RWPE1 (cell line): ENCODE measurements at places on chromosomes 3 and 15.

- DNase-seq, result no peak
Measured at GRCh38 chr15:51299187-51300015, 39.0 kb downstream of the CYP19A1 start.

DNA sequence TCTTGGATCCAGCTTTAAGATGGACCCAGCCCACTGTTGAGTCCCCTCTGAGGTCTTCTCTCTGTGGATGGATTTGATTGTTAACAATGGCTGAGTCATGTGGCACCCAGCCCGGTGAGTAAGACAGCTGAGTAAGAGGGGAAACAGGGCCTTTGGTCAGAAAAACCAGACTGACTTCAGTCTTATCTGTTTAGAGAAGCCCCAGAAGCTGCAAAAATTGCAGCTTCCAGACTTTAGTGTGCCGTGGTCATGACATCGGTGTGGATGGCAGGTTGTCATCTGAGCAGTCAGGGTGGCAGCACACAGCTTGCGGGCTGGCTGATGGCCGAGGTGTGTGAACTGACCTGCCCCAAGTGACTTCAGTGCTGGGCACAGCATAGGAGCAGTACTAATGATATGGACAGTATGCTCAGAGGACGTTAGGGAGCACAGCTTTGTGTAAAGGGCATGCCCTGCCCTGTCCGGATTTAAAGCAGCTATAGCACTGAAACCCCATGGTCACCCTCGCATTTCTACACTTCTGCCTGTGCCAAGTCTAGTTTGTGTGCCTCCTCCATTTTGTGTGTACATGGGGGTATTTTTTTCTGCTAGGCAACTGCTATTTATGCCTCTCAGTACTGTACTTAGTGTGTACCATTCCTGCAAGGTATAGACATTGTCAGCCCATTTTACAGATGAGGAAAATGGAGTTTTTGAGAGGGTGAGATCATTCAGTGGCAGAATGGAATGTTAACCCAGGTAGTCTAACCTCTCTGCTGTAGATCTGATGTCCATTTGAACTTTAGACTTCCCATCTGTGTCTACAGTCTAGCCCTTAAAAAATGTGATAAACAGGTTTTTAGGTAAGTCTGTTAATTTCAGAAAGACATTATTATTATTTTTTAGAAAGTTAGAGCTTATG is 44.4 kb downstream of the FLNB start:
- DNase-seq, result peak; percentile 88

DNA sequence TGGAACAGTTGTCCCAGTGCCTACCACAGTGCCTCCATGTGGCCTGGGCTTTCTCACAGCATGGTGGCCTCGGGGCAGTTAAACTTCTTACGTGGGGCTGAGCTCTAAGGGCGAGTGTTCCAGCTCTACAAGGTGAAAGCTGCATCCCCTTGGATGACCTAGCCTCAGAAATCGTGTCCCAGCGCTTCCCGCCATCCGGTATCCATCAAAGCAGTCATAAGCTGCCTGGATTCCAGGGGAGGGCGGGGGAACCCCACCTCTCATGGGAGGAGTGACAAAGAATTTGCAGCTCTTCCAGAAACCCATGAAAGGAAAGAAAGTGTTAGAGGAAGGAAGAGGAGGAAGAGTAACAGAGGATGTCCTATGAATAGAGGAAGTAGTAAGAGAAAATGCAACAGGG is 45.8 kb upstream of the CCDC174 start:
- no peak for DNase-seq

- DNase-seq, result peak; percentile 80
Measured at GRCh38 chr3:187403768-187404288, 35.6 kb downstream of the RTP4 start.

DNA sequence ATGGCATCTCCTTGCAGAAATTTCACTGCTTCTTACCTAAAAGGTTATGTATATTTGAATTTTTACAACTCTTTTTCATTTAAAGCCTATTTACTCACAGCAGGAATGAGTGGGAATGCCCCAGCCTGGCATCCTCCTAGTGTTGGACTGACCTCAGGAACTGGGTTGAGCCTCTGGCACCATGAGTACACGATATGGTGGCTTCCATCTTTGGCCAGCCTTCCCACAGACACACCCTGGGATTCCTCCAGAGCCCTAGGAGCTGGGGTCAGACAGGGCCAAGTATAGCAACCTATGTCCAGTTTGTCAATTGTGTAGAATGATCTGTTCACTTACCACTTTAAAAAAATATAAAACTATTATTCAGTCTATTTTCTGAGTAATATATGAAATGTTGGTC is 57.2 kb upstream of the HEG1 start:
- no peak for DNase-seq

- DNase-seq, result no peak
Measured at GRCh38 chr3:45779746-45780735, 16.3 kb downstream of the SLC6A20 start.

- DNase-seq, result no peak
Measured at GRCh38 chr15:82043796-82044372, 1.9 kb downstream of the MEX3B start.

DNA sequence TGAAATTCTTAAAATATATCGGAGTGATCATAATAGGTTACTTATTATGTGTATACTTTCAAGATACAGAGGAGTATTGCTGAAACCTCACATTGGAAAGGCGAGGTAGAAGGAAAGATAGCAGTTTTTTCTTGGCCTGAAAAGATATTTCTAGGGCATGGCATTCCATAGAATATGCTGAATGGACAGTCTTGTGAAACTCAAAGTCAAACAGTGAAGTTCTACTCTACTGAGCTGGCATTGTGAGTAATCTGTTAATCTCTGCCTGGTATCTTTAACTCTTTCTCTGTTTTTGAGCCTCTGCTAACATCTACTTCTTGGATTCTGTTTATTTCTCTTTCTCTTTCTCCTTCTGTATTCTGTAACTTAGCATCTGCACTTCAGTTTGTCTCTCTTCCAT is 176.3 kb upstream of the ZBTB20 start:
- no peak for DNase-seq

DNA sequence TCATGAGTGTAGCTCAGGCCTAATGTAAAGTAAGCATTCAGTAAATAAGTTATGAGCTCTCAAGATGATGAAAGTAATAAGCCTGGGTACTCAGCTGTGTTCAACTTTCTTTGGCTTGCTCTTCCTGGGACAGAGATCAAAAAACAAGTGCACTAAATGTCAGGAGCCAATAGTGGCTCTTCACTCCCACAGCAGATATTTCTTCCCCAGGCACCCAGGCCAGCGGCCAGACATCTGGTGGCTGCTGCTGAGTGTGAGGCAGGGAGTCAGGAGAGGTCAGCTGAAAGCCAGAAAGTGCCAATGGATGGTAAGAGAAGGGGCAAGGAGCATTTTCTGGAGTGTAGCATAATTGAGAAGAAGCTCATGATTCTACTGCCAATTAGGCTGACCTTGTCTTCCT is 18.2 kb upstream of the ITGA11 start:
- no peak for DNase-seq

GRCh38 chr3:42489937-42490227 is 12.6 kb upstream of the VIPR1 start:
- no peak for DNase-seq

GRCh38 chr15:92968926-92969651 is 69.0 kb downstream of the CHD2 start:
- DNase-seq, result no peak

DNA sequence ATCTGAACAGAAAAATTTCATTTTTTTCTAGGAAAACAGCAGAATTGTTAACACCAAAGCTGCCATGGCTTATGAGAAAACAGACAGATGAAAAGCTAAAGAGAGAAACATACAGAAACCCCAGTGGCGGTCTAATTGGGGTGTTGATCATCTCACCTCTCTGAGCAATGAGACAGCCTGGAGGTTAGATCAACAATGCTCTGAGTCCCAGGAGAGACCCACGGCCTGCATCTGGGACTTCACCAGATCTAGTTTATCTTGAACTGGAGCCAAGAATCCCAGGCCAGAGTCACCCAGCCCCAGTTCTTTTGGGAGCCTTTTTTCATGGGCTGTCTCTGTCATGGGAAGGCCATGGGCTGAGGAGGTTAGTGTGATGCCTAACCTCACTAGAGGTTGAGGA is 3.5 kb upstream of the GALNT15 start:
- no peak for DNase-seq

- DNase-seq, result no peak
Measured at GRCh38 chr15:25418202-25418601, 20.6 kb downstream of the UBE3A start.

DNA sequence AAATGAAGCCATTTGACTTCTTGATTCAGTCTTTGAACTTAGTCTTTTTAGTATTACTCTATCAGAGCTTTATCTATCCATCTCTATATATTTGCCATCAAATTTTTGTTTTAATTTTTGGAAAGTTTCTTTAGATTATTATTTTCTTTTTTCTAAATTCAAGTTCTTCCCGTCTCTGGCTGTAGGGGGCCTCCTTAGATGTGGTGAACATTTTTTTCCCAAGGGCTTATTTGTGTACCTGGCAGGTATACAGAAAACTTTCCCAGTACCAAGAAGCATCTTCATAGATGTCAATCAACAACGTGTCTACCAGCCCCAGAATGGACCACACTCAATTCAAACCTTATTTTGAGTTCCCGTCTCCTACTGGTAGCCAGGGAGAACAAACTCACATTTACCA is 486.8 kb upstream of the CNTN4 start:
- DNase-seq, result no peak

- DNase-seq, result no peak
Measured at GRCh38 chr15:101551696-101552591, 62.4 kb upstream of the PCSK6 start.

DNA sequence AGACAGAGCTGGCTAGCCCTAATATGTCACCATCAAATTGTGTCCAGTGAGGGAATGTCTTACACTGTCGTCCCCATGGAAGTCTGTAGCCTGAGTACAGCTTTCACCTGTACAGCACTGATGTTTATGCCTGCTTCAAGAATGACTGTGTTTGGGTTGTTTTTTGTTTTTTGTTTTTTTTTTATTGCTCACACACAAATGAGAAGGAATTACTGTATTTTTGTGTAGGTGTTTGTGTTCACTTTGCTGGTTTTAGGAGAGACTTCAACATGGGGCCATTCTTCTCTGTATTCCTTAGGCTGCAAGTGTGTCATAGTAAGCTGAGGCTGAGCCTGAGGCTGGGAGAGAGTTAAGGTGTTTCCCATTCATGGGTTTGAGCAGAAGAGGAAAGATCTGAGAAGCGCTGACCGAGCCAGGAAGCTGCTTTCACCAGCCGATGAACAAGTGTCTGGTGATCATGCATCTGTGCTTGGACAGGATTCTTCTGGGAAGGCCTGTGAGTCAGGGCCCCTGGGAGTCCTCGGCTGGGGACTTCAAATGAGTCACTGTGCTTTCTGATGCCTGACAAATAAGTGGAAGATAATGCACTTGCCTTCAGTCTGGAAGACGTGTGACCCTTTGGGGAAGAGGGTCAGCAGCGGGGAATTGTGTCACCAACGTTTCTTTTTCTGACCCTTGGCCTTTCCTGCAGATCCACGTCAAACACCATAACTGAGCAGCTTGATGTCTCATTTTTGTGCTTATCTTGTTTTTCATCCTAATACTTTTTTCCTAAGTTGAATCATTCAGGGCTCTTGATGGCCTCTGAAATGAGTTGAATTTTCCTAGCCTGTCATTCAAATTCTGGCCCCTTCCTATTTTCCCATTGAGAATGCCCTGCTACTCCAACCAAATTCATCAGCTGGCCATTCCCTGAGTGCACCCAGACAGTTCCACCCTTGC is 36.7 kb upstream of the ZBTB38 start:
- DNase-seq, result peak; percentile 59

- DNase-seq, result no peak
Measured at GRCh38 chr3:69384326-69384725, 1.6 kb downstream of the FRMD4B start.

DNA sequence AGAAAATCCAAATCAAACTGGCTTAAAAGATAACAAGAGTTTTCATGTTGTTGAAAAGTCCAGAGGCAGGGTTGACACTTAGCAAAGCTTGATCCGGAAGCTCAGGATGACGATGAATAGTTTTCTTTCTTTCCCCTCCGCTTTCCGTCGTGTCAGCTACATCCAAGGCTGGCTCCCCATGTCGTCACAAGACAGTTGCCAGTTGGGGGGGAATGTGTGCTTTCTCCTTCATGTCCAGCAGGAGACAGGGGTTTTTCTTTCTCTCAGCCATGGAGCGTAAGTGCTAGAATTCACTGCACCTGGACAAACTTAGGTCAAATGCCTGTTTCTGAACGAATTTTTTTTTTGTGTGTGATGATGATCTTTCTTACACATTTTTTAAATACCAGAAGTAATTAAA is 273.8 kb upstream of the RGMA start:
- no peak for DNase-seq

DNA sequence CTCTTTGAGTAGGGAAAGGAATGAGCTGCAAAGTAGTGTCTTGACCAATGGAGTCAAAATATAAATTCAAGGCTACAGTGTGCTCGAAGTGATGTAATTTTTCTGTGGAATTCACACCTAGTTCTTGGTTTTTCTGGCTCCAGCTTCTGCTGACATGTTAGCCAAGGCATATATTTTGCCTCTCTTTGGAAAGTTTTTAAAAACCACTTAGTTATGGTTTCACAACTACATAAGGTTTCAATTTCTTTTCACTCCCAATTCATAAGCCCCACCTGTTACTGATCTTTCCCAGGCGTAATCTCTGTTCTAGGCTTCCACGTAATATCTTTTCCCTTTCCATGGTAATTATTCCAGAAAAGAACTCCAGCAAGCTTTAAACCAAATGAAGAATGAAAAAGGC is 46.9 kb downstream of the GADL1 start:
- DNase-seq, result no peak

GRCh38 chr15:38247336-38247735 is 5.3 kb upstream of the SPRED1 start:
- DNase-seq, result no peak

DNA sequence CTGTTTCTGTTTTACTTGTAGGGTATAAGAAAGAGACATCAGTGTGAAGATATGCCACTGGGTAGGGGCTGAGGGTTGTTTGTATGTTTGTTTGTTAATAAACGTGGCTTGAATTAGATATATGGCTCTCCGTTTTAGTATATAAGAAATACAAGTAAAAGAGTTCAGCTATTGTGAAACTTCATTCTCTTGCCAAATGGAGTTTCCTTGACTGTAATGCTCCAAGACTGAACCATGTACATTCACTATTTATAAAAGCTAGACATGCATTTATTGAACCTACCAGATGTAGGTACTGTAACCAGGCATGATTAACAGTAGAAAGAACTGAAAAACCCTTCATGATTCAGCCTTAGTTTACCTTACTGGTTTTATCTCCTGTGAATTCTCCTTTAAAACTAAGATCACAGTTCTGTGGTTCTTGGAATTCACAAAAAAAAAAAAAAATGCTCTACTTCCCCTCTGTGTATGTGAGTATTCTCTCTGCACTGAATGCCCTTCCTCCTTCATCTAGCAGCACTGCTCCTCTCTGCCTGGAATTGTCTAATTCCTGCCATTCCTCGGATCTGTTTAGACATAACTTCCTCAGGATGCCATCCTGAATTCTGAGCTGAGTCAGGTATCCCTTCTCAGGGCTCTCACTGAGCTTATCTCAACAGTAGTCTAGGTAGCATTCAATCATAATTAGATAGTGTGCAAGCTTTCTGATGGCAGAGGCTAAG is 504.4 kb downstream of the FHIT start:
- DNase-seq, result no peak

GRCh38 chr3:148992027-148992634 is 791 bp downstream of the GYG1 start:
- peak; percentile 30 for DNase-seq

GRCh38 chr3:359672-360071 is 163.1 kb downstream of the CHL1 start:
- no peak for DNase-seq

GRCh38 chr15:42826251-42826890 is 89.4 kb upstream of the CDAN1 start:
- peak; percentile 40 for DNase-seq
